ENCODE measurements at places on chromosomes 5 and 9.
A peak's percentile ranks its signal among the peaks of the same experiment; 100 is the strongest.

DNA sequence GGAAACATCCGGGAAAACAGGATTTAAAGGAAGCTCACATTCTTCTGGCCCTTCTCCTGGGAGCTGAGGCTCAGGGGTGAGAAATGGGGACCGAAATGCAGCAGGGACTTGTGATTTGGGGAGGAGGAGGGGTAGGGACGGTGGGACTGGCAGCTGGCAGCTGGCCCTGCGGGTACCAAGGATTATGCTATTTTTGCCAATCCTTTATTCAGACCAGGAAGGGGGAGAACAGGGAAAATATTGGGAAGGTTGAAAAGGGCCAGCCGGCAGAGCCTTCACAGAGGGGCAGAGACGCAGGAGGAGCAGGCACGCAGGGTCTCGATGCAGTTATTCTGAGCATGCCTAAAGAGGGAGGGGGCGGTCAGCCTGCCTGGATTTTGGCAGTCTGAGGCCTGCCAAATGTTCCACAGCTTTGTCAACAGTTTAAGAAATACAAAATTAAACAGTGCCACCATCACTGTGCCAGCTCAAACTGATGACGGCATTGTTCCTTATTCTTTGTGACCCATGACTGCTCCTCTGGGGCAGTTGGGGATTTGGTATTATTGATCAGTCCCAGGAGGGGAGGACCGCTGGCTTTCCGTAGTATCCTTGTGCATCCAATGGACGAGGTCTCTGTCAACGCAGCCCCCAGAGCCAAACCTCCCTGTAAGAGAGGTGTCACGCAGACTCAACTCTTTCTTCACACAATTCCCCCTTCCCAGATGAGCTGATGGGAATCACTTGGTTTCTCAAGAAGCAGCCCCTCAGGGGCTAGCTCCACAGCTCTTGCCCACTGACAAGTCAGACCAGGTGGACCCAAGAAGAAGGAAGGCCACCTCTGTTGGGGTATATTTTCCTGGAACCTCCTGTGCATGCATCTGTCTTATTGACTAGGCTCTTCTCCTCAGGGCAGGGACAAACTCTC lies 553.3 kb downstream of the BNC2 start:
- DNase-seq = no peak

DNA sequence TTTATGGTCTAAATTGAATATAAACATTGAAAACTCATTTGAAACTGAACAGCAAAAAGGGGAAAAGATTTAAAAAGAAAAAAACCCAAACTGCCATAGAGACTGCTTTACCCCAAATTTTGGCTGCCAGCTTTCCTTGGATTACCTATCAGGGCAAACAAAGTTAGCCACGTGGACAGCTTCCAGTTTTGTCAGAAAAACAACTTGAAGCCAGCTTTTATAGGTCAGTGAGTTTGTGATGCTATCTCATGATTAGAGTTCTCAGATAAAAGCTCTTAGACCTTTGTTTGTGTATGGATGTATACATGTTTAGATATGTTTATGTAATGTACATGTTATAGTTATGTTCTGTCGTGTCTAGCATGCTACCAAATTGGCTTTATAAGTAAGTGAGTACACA lies 16.1 kb downstream of the FBP2 start:
- no peak for DNase-seq

DNA sequence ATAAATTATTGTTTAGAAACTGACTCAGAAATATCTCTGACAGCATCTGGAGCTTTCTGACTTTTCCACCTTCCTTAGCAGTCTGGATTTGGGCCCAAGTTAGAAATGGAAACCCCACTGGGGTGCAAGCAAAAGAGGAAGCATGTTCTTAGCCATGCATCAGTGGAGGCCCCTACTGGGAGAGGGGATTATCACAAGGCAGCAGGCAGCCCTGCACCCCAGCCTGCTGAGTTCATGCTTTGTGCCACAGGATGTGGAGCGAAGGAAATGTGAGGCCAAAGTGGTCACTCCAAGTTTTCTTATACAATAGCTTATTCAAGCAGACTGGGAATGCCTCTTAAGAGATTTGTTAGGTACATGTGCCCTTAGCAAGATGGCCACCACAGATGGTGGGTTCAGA lies 146.5 kb upstream of the TLX3 start:
- peak; percentile 64 for DNase-seq

DNA sequence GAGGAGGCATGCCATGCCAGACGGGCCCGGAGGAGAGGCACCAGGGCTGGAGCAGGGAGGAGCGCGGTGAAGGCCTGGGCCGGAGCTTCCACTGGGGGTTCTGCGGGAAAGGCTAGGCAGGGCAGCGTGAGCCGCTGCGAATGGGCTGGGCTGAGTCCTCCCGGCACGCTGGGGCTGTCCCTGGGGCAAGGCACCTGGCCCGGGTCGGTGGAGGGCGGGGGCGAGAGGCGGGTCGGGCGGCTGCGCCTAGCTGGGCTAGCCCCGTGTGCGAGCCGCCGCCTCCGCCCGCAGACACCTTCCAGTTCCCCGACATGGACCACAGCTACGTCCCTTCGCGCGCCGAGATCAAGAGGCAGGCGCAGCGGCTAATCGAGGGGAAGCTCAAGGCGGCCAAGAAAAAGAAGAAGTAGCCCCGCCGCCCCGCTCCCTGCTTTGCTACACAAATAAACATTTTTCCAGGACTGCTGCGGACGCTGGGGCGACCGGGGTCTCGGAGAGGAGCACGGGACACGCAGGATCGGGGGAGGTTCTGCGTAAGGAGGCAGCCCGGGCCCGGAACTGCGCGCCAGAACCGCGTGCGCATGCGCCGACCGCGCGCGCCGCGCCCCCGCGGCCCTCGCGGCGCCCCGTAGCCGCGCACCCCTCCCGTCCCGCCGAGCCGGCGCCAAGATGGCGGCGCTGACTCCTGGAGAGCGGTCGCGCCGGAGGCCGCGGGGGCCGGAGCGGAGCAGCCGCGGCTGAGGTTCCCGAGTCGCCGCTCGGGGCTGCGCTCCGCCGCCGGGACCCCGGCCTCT lies at the start of gene RABL6:
Gene RABL6 (plus strand): TSS at position 668 of the 794 bp plus-strand sequence. CDS start 249 bp downstream, outside the sequence.
- peak; percentile 68 for DNase-seq

Measured in MV-4-11 (cell line).